ENCODE measurements at places on chromosomes 6 and 20.

DNA sequence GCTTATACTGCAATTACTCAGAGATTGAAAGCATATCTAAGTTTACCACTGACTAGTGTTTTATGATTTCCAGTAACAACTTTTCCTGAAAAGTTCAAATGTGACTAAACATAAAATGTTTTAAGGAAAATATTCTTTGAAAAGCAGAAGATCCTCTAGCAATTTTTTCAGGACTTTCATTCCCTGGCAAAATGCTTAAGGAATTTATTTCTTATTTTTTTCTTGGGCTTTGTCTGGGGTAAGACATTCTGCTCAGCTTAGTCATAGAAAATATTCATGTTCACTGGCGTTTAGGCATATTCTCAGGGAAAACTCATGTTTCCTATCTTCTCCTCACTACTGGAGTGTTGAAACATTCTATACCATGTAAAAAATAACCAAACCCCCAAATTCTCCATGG lies 235.3 kb upstream of the CEP162 start:
- DNase-seq = no peak

DNA sequence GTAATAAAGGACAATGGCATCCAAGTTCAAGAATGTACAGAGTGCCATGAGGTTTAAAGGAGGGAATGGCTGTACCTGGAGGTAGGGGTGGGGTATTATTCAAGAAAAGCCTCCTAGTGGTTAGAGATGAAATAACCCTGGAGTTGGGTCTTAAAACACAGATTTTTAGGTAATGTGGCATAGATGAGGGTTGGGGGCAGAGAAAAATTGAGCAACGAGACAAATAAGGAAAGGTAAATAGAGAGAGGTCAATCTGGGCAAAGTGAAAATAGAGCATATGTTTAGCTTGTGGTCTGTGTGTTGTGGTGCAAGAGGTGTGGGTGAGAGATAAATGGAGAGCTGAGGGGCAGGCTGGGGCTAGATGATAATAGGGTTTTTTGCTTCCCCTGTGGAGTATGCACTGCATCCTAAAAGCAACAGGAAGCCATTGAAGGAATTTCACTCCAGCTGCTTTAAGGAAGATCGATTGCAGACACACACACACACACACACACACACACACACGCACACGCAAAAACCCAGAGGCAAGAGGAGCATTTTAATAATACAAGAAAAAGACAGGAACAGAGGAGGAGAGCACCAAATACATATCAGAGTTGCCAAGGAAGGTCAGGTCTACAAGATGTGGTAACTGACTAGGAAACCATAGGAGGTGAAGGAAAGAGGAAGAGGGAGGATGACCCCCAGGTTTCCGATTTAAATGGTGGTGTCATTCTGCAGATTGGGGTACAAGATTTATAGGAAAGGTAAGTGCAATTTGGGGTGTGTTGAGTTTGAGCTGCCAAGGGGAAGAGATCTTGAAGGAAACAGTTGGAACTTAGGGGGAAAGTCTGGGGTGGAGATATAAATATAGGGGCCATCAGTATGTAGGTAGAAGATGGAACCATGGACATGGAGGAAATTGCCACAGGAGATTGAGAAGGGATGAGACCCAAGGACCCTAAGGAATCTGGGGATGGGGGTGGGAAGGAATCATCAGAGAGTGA lies 31.3 kb upstream of the ADGRF1 start:
- no peak for DNase-seq

- DNase-seq = no peak
These were observed 9.7 kb downstream of the RTEL1 start for GRCh38 chr20:63667858-63668257.

- DNase-seq = no peak
These were observed 176.5 kb downstream of the SLC16A10 start for GRCh38 chr6:111263837-111264236.

Data from Ammon's horn (tissue), 1 donor.